ENCODE measurements at places on chromosomes 4 and X.

DNA sequence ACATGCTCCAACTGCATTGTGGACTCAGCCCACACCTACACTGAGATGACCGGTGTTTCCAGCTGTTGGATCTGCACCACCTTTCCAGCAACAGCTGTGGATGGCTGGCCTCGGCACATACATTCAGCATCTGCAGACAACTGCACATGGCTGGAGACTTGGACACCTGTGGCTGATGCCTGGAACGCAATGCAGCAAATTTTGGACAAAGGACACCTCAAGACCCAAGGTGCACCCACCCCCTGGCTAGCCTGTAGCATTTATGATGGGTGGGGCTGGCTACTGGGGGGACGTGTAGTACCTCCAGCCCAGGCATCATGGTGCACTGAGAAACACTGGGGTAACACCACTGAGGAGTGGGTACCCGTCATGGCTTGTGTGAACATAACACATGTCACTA is 57.3 kb upstream of the CCDC149 start:
- DNase-seq, result no peak

DNA sequence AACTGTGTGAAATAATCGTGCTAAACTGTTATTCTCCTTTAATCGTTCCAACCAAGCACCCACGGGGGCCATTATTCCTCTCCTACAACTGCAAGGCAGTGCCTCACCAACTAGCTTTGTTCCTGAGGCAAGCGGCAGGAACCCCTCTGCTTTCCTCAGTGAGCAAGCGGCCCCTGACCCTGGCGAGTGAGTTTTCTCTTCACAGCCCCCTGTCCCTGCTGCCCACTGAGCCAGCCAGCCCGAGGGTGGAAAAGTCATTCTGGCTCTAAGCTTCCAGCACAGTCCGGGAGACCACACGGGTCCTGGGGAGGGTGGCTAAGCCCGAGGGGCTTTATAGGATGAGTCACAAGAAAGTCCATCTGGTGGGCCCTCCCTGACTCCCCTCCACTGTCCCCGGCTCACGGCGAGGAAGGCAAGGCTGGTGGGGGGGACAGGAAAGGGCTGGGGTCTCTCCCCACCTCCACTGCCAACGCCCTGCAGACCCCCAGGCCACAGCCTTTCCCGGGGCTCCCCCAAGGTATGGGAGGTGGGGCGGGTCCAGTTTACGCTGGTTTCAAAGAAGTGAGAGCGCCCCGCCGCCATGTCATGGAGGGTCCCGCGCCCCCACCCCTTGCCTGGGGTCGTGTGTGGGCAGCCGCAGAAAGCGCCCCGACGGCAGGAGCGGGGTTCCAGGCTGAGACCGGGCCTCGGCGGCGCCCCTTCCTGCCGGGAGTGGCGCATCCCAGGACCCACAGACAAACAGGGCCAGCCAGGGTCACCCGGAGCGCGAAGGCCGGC is 45.0 kb downstream of the CPLX1 start:
- DNase-seq, result peak; percentile 27

DNA sequence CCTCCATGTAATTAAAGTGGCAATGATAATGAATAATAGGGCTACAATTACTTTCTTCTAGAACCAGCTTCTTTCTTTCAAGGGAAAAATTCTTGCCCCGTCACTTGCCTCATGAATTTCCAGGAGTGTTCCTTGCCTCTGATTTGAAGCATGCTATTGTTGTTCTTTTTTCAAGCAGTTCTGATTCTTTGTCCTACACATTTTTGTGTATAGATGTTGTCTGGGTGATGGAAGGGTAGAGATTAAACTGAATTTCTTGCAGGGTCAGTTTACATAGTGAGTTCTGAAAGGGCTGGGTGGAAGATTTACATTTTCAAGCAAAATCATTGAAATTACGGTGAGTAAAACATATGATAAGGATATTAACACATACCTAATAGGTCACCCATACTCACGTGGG is 107.0 kb upstream of the TENM3 start:
- DNase-seq, result no peak

DNA sequence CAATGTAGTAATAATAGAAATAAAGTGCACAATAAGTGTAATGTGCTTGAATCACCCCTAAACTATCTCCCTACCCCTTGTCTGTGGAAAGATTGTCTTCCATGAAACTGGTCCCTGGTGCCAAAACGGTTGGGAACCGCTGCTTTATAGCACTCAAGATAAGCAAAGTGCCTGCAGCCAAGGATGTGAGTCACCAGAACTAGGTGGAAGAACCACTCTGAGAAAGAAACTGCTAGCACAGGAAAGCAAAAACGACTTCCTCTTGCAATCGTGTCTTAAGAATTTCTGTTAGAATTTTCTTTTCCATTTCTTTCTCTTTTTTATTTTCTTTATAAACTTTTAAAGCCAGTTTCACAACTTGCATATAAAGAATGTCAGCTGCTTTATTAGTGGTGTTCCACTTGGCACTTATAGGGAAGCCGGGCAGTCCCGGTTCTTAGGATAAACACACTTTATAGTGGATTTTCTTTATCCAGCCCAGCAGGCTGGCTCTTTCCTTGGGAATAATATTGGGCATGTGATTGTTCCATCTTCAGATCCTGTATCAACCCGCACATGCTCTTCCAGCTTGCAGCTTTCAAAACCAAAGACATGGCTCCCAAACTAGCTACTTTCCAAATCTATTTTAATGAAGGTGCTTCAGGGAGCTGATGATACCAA is 32.3 kb upstream of the CXCL8 start:
- peak; percentile 68 for DNase-seq

- DNase-seq, result peak; percentile 81
Observed at GRCh38 chr4:74632634-74633033, 161.7 kb downstream of the BTC start.

GRCh38 chr4:167111622-167112021 is 122.7 kb downstream of the SPOCK3 start:
- DNase-seq, result no peak

DNA sequence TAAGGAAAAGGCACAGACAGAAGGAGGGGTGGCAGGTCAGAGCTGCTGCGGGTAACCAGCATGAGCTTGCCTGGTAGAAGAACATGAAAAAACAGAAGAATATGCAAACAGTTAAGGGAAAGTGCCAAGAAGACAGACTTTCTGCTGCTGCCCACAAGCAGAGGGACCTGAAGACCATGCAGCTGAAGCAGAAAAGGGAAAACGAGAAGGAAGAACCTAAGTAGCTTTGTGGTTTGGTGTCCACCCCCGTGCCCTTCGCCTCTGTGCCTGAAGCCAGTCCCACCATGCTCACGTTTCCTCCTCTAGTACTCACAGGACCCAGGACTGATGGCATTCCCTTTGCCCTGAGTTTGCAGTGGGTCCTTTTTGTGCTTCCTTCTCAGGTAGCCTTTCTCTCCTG is 62.8 kb downstream of the UBA6 start:
- no peak for DNase-seq

DNA sequence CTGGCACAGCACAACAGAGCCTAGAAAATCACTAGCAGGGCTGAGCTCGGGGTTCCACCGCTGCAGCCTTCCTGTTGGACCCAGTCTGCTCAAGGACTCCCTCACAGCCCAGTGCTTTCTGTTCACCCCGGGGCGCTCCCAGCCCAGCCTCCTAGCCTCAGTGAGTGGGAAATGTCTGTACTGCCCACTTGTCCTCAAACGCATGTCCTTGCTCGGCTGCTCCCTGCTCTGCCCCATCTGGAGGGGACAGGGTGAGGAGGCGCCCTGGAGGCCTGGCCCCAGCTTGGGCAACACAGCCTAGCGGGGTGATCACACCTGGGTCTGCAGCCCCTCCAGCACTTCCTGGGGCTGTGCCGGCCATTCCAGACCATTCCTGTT is 11.9 kb upstream of the CCNQ start:
- DNase-seq, result no peak

- peak; percentile 26 for DNase-seq
Observed at GRCh38 chrX:38627683-38628082, 66.3 kb downstream of the TSPAN7 start.

GRCh38 chr4:135770505-135770904 is 1568.9 kb upstream of the PABPC4L start:
- no peak for DNase-seq

- no peak for DNase-seq
Observed at GRCh38 chr4:101527188-101527587, 179.9 kb upstream of the PPP3CA start.

DNA sequence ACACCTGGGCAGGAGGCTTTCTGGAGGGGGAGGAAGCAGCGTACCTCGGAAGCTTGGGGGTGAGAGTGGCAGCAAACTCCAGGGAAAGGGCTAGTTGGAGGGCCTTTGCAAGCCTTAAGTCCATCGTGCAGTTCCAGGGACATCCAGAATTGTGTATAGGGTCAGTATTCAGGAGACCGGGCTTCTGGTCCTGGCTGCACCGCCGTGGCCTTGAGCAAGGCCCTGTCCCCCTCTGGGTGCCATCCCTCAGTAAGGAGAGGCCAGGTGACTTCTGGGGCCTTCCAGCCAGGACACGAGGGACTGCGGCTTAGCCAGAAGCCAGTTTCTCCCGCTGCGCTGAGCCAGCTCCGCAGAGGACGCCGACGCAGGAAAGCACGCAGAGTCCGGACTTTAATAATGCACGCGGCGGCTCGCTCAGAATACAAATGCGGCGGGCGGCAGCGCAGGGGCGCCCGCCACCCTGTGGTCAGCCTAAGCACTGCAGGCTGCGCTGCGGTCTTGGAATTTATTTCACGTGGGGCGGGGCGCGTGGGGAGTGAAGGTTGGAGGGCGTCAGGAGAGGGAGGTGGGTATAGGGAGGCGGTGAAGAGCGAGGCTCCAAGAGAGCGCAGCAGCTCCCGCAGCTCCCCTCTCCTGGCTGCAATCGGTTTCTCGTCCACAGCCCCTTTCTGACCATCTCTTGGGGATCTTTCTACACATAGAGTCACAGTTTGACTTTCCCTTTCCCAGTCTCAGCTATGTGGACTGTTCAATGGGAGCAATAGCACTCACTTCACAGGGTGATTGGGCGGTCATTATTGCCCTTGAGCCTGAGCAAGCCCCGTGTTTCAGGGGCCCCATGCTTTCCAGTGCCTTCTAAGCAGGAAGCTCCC is 94.1 kb upstream of the GPR50 start:
- peak; percentile 46 for DNase-seq

DNA sequence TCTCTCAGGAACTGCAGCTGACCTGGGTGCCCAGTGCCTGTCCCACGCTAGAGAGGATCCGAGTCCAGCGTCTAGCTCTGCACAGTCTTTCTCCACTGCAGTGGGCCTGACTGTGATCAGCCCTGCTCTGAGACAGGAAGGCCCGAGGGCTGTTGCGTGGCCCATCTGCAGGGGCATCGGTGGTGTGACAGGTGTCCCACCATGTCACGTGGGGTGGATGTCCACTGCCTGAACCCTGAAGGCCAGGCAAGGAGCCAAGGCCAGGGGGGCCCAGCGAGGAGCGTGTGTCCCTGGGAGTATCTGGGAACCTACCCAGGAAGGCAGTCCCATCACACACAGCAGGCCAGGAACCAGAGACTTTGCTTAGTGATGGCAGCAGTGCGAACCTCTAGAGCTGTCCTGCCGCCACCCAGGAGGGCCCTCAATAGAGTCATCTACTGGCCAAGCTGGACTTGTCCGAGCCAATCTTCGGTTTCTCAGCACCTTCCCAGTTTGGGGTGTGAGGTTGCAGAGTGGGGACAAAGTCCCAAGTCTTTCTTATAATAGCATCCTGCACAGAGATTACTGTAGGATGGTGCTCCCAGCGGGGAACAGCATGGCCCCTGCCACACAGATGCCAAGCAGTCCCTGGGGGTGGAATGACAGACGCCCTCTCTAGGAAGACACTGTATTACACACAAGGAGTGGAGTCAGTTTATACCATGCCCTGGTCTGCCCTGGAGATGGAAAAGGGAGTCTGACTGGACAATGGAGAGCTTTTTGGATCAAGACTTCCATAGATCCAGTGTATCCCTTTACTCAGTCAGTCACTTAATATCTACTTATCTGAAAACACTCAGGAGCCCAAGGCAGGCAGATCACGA is 38.3 kb downstream of the DCTD start:
- no peak for DNase-seq

DNA sequence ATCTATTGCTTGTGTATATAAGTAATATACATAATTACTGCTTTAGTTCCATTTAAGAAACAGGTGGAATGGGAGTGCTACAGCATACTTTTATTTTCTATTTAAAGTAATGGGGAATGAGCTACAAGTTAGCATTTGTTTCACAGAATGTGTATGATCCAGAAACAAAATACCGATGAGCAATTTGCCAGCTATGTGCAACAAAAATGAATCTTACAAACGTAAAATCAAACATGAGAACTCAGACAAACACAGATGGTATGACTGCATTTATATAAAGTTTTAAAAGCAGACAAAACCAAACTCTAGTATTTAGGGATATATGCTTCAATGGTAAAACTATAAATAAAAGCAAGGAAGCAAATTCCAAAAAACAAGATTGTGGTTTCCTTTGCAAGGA is 141.7 kb downstream of the PAPSS1 start:
- DNase-seq, result no peak

DNA sequence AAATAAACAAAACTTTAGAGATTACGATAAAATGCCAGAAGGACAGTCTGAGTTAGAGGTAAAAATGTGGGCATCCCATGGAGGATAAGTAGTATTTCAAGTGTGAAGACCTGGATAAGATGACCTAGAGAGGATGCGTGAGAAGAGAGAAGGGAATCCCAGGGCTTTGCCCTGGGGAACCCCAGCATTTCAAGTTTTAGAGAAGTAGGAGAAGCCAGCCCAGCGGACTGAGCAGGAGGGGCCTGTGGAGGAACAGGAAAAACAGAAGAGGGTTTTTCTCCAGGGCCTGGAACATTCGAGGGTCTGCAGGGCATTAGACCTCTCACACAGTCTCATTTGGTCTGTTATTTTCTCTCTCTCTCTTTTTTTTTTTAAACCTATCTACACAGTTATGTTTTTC is 2.9 kb upstream of the CFP start:
- DNase-seq, result no peak

DNA sequence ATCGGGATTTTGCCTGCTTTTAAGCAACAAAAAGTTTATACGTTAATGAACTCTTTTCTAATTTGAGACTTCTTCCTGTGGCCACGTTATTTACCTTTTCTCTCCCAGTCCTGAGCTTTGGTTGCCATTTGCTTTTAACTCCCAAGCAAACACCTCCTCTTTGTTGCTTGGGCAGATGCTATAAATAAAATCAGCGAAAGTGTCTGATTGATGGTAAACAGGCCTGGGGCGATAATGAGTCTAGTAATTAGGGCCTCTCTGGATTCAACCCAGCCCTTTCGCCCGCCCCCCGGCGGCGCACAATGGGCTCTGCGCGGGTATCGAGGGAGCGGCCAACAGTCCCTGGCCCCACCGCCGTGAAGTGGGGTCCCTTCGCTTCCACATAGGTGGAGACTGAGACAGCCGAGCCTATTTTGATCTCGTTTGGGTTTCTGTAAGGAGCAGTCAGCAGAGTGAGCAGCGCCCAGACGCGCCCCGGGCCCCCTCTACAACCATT is 790 bp downstream of the CLGN start:
- DNase-seq, result no peak

- no peak for DNase-seq
Observed at GRCh38 chr4:158006990-158007389, 165.8 kb downstream of the GASK1B start.

DNA sequence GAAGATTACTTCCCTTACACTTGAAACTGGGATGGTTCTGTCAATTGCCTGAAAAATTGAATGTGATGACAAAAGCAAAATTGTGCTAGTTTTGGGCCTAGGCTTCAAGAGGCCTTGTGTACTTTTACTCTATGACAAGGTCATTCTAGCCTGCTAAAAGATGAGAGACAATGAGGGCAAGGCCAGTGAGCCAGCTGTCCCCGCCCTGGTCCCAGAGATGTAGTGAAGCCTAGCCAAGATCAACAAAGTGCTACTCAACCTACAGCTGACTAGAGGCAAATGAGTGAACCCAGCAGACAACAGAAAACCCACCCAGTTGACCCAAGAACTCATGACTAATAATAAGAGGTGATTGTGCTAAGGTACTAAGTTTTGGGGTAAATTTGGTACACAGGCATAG is 248.7 kb downstream of the IL15 start:
- no peak for DNase-seq

Data from colonic mucosa (tissue), 4 donors.